Posterior vena cava (tissue), 2 donors: ENCODE measurements at places on chromosomes 5 and 9.

DNA sequence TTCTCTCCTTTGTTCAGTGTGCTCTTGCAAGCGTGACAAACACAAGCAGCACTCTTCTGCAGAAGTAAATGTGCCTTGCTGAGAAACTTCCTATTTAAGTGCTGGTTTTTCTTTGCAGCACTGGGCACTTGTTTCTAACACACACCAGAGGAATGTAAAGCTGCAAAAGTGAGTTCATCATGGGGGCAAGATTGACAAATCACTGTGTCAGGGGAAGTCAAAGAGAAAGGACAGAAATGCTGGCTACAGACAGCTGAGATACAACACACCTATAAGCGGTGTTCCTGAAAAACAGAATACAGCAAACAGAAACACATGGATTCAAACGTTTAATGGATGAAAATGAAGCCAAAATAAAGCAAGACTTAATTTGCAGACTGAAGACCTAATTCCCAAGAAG lies 19.6 kb downstream of the ROR2 start:
- DNase-seq, result no peak

- no peak for DNase-seq
Measured at GRCh38 chr9:120710110-120710981, 3.9 kb downstream of the MEGF9 start.

DNA sequence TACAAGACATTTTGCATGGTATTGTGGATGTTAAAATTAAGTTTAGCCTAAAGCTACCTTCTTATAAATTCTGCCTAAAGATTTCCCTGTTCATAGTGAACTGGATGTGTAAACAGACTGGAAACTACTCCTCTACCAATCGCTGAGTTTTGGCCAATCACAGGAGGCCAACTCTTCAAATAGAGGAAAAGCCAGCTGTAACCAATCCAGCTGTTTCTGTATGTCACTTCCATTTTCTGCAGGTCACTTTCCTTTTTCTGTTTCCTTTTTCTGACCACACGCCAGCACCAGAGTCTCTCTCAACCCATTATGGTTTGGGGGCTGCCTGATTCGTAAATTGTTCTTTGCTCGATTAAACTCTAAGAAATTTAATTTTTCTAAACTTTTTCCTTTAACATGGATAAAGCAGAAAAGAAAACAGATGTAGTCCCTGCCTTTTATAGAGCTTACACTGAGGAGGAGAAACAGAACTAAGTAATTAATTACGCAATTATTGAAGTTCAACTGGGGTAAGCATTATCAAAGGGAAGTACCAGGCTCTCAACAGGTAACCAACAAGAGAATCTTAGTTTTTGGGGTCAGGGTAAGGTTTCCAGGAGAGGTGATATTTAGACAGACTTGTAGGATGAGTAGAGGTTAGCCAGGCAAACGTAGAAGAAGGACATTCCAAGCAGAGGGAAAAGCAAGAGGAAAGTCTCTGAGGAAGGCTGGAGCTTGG lies 27.7 kb downstream of the RANBP3L start:
- no peak for DNase-seq

DNA sequence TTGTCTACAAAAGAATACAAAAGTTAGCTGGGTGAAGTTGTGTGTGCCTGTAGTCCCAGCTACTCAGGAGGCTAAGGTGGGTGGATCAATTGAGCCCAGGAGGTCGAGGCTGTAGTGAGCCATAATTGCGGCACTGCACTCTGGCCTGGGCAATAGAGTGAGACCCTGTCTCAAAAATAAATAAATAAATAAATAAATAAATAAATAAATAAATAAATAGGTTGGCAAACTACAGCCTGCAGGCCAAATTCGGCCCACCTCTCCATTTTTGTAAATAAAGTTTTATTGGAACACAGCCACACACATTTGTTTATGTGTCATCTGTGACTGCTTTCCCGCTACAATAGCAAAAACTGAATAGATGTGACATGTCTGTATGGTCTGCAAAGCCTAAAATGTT lies 9.5 kb downstream of the PTGS1 start:
- DNase-seq, result no peak

- DNase-seq, result peak; percentile 90
Measured at GRCh38 chr9:134735441-134736175, 94.0 kb downstream of the COL5A1 start.

- no peak for DNase-seq
Measured at GRCh38 chr9:71685988-71686387, 82.3 kb downstream of the CEMIP2 start.

- DNase-seq, result no peak
Measured at GRCh38 chr5:139901251-139901575, 105.6 kb downstream of the PSD2 start.

GRCh38 chr5:154203798-154204578 lies 13.5 kb downstream of the GALNT10 start:
- no peak for DNase-seq

GRCh38 chr9:97853844-97854695 lies 1.0 kb downstream of the FOXE1 start:
- DNase-seq, result no peak

DNA sequence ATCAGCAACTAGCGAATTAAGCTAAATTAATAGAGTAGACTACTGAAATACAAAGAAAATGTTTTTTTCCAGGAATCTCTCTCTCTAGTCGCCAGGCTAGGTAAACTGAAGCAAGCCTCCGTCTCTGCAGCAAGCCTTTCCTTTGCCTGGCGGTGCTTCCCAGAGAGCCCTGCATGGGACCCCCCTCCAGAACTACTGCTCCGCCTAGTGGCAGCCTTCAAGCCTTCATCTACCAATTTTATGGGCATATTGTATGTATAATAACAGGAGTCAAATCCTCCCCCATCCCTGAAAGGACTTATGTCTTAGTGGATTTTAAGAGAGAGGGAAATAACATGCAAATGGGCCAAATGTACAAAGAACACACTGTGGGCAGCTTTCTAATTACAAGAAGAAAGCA lies 241.9 kb downstream of the SAXO1 start:
- DNase-seq, result no peak

- no peak for DNase-seq
Measured at GRCh38 chr9:111974092-111974681, 77.6 kb downstream of the UGCG start.

- DNase-seq, result no peak
Measured at GRCh38 chr9:112574008-112574407, 87.4 kb downstream of the KIAA1958 start.

GRCh38 chr5:61115968-61116367 lies 46.3 kb downstream of the SMIM15 start:
- DNase-seq, result no peak

- no peak for DNase-seq
Measured at GRCh38 chr5:113145757-113146387, 169.3 kb downstream of the DCP2 start.
